ENCODE measurements at places on chromosomes 2 and 18. TPM values are rescaled to one million over a fixed set of nuclear protein-coding genes. Genes with fewer than 3 reads are reported as not detected.

GRCh38 chr2:3266925-3267867 is 110.4 kb downstream of the EIPR1 start:
- H3K27me3 ChIP-seq: no peaks in the 10 kb centered on the region
- H3K4me3 ChIP-seq: no peak overlapping the region
- H3K36me3 ChIP-seq: no peaks in the 10 kb centered on the region
- DNase-seq: no peak
- H3K4me1 ChIP-seq: no peaks in the 10 kb centered on the region

DNA sequence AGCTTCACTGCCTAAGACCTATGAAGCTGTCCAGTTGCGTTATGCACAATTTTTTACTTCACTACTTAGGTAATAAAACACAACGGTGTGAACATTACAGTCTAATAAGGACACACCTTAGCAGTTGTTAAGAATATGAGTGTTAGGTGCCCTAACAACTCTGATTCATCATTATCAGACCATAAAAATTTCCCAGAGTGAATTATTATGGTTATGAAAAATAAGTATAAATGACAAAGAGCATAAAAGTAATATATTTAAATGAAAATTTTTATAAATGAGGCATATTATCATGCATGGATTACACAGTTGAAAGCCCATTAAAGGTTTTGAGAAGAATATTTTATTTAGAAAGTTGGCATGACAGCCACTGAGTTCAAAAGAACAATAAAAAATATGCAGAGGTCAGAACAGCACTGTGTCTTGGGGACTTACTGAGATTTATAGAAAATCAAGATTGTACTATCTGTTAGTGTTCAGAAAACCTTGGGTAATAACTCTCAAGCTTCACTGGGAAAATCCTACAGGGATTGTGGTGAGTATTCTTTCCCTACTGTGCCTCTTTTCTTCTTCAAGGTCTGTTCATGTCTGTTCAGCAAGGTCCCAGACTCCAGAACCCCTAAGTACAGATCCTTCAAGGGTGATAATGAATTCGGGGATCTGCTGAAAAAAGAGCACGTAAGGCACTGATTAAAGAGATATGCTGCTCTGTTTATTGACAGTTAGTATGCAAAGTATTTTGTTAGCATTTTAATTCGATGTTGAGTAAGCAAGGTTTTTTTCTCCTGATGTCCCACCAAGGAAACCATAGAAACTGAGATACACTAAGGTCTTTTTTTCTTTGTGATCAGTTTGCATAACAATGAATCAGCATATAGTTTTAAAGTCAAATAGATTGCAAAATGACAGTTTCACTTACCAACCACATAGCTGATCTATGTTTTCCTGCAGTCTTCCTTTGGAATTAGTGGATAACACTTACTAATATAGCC is 250.0 kb downstream of the DSEL start:
- H3K27me3 ChIP-seq: no peaks in the 10 kb centered on the region
- no peaks in the 10 kb centered on the region for H3K4me1 ChIP-seq
- H3K36me3 ChIP-seq: no peaks in the 10 kb centered on the region
- no peak for DNase-seq

CFAP221 gene
- 8.1 TPM for total RNA-seq

GRCh38 chr2:121089166-121089510 is 195.9 kb downstream of the TFCP2L1 start:
- DNase-seq: no peak
- H3K36me3 ChIP-seq: no peaks in the 10 kb centered on the region
- H3K27me3 ChIP-seq: no peaks in the 10 kb centered on the region
- no peak overlapping the region for H3K27ac ChIP-seq
- H3K4me1 ChIP-seq: peaks cover 10% of the 10 kb centered on the region

Data from hepatocyte (in vitro differentiated cells).